Activated T-helper 17 cell treated with anti-CD3 and anti-CD28 coated beads, Interleukin-2, amount 50 U/mL, for 72 hours (primary cell): ENCODE measurements at places on chromosomes 16 and 17.

DNA sequence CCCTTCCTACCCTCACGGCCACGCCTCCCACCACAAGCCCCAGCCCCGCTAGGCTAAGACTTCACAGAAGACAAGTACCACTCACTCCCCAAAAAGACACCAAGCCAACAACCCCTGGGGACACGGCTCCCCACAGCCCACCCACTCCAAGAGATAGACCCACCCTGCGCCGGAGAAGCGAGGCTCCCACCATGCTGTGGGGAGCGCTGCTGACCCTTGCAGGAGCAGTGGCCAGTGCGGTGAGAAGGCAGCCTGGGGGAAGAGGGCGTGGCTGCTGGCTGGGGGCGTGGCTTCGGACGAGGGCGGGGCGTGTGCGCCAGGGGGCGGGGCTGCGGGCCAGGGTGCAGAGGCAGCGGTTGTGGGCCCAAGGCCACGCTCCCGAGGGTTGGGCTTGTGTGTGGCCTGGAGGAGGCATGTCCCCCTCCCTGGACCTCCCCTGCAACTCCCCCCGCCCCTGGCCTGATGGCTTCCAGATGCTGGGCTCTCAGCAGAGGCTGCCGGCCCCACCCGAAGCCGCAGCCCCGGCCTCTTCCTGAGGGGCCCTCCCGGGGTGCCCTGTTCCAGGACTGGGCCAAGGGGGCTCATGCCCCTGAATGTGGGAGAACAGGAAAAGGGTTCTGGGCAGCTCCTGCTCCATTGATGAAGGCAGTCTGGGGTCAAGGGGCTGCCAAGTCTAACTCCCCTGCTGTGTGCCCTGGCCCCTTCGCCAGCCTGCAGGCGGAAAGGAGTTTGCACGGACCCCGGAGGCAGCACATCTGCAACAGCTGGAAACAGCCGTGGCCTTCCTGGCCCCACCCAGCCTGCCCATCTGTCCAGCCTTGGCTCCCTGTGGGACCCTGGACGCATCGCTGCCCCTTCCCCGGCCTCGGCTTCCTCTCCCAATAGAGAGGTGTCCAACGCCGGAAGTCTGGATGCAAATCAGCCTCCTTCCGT lies 9.1 kb downstream of the TFAP4 start:
- ATAC-seq = no peak

DNA sequence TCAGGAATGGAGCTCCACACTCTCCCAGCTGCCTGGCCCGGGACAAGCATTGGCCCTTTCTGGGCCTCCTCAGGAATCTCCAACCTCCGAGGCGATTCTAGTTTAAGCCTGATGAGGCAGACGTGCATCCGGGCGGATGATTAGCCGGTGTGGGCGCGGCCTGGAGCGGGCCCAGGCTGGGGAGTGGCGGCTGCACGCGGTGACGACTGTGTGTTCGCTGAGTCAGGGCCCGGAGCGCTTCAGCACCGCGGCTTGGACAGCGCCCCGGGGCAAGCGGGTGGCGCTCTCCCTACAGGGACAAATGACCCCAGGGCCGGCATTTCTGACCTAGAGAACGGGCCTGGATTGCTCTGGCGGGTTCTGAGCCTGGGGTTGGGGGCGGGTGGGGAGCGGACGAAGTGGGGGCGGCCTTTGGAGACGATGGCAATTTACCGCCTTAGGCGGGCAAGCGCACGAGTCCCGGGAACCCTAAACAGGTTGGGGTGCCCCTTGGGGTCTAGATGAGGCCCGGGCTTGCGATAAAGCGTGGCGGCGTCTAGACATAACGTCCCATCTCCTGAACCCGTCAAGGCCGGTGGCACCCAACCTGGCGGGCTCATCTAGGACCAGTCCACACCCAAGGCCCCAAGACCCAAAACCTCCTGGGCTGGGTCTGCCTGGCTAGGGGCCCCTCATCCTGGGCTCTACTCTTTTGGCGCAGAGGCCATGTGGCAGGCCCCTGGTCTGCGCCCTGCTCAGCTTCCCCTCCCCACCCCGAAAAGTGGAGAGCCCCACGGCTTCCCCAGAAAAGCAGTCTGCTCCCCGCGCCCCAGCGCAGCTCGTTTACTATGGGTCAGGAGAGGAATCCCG lies 22.3 kb upstream of the ZNHIT3 start:
- peak; percentile 96 for ATAC-seq

- no peak for ATAC-seq
These were observed 94.1 kb upstream of the SIAH1 start for GRCh38 chr16:48479329-48479728.

DNA sequence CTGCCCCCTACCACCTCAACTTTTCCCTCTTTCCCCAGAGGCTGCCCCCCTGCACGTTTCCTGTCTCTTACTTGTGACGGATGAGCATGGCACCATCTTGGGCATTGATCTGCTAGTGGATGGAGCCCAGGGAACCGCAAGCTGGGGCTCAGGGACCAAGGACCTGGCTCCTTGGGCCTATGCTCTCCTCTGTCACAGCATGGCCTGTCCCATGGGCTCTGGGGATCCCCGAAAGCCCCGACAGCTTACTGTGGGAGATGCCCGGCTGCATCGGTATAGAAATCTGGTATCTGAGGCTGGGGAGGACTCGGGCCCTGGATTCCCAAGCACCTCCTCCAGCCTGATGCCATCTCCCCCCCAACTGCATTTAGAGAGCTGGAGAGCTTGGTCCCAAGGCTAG lies 1.8 kb upstream of the CXCL16 start:
- ATAC-seq = no peak

DNA sequence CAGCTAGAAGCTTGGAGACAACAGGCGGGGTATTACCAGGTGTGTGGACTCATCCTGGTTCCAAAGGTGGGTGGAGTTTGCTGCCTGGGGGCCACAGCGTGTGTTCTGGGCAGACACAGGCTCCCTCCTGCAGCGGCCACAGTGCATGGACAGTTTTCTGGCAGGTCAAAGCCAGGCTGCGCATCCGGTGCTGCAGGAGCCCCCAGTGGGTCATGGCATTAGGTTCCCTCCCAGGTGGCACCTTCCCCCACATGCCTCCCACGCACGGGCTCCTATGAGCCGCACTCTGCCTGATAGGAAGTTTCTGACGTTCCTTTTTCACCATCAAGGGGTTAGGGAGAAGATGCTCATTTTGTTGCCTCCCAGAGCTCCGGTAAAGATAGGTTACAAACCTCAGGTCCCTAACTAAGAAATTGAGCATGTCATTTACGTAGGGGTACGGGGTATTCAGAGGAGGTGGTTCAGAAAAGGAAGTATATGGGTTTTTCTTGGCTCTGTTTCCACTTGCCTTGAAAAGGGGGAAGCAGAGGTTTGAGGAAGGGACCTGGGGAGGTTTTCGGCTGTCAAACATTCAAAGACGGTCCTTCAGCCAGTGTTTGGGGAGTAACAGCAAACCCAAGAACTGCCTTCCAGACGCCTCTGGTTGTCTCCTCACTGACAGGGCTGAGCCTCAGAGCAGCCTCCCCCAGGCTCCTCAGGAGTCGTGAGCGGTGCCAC lies 32.7 kb upstream of the NAT9 start:
- ATAC-seq = no peak

DNA sequence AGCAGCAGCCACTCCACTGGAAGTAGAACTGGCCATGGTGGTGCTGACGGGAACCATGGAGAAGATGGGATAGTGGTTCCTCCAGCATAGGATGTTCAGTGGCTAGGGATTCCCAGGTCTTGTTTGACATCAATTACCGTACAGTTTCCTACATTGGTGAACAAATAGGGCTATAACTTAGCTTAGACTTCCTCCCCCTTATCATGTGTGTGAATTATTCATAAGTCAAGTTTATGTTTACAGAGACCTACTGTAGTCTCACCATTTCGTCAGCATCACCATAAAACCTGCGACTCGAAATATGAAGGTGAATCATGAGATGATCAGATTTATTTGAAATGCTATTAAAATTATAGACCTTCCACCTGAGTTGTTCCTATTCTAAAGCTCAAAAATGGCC lies 1.2 kb downstream of the KRTAP2-3 start:
- no peak for ATAC-seq

GRCh38 chr17:81309140-81309858 lies 14.2 kb upstream of the SLC38A10 start:
- ATAC-seq = no peak

- no peak for ATAC-seq
These were observed 9.7 kb downstream of the STAT5B start for GRCh38 chr17:42266462-42266861.

DNA sequence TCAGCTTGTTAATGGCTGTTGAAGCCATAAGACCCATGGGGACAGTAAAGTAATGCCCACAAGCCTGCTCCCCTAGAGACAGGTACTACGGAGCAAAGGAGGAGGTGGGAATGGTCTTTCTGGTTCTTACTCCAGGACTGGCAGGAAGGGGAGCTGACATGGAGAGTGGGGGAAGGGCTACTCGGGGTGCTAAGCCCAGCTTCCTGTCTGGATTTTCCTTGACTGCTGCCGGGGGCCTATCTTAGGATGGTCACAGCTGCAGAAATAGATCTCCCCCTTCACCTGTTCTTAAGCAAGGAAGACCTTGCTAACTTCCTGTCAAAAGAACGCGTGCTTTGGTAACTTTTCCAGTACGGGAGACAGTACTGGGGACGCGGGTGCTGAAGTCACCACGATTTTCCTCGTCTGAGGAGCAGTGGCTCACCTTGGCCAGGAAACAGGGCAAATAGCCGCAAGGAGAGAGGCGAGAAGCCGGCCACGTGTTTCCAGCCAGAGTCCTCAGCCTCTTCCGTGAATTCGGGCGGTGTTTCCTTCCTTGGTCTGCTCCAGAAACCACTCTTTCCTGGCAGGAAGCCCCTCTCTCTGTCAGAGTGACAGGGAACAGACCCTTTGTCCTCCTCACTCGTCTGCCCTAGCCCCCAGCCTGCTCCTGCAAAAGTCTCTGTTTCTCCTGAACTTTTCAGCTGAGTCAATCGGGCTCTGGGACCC lies 656 bp upstream of the PRR29 start:
- no peak for ATAC-seq

DNA sequence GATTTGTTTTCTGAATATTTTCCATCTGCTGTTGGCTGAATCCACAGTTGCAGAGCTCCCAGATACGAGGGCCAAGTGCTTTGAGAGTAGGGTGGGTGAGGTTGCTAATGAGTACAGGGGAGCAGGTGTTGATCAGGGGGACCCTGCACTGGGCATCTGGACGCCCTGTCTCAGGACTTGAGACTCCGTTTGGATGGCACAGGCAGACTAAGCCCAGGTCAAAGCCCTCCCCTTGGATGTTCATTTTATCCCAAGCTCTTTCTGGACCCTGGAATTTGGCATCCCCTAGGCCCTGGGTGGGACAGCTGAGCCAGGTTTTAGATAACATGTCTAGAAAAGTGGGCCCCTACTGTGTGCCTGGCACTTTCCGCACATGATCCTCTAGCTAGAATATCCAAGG lies 12.1 kb downstream of the USP6 start:
- ATAC-seq = no peak

DNA sequence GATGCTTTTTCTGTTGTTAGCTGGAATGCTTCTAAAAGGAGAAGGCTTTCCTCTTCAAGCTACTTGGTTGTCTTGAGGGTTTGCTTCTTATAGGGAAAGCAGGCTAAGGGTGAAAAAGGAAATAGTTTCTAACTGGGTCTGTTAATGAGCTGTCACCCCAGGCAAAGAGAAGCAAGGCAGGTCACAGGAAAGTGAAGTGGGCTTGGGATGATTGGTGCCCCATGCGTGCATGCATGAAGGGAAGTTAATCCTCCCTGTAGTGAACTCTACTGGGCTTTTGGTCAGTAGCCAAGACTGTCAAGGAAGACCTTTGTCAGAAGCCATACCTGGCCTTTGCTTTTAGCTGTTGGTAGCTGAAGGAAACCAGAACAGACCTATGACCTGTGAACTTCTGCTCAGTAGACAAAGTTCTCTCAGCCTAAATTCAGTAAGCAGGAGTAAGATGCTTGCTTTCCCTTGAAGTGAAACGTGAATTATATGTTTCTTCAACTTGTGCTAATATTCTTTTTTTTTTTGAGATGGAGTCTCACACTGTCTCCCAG lies 16.5 kb downstream of the TENT4B start:
- ATAC-seq = no peak

DNA sequence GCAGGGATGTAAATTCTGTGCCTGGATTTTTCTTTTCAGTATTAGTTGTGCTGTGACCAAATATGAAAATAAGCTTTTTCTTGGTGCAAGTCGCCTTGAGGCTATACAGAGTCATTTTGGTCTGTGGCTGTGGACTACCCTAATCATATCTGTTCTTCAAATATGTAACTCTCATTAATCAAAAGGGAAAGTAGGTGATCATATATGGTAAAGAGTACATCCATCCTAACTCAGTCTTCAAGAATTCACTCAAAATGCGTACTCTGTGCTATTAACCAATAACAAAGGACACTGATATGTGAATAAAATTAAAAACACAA lies 2.6 kb downstream of the CPD start:
- peak; percentile 11 for ATAC-seq

- no peak for ATAC-seq
These were observed 31.0 kb upstream of the NGFR start for GRCh38 chr17:49464049-49464448.

- no peak for ATAC-seq
These were observed 237.3 kb upstream of the CDH5 start for GRCh38 chr16:66129196-66129595.

DNA sequence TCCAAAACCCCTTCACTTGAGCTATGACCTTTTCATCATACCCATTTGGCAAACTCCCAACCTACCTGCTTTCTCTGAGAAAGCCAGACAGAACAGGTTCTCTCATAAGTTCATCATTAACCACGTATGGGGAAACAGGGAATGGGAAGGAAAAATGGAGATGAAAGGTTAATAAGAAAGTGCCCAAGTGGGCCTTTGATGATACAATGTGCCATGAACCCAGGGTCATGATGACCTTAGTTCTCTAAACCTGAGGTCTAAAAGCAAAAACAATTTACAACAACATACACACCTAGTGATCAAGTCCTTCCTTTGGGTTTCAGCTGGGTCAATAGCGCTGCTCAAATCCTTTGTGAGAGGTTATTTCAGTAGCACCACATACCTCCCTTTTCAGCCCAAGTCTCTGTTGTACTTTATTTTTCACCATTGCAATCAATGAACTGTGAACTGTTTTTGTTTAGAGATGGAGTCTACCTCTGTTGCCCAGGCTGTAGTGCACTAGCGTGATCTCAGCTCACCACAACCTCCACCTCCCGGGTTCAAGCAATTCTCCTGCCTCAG lies 14.5 kb upstream of the RANGRF start:
- ATAC-seq = no peak

- ATAC-seq = no peak
These were observed 48.5 kb downstream of the RPTOR start for GRCh38 chr17:80593181-80593580.

DNA sequence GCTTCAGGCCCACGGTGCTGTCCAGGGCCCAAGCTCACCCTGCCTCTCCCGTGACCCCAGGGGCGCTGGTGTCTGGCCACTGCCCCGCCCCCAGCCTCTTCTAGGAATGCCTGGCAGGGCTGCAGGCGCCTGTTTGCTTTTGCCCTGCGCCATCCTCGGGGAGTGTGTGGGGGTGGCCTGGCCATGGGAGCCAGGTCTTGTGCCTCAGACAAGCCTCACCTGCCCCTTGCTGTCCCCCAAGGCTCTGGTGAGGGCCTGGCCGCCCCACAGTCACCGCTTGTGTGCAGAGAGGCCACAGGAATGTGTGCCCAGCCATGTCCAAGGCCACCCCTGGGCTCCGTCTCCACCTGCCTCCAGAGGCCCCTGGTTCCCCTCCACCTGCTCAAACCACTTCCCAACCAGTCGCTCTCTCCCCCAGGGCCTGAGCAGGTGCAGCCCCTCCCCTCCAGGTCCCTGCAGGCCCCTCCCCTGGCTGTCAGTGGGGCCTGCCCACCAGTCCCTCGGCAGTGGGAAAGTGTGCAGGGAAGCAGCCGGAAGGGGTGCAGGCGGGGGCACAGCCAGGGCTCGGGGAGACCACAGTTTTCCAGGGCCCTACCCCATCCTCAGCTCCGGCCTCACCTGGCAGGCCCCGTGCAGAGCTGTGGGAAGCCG lies 841 bp upstream of the IGFALS start:
- ATAC-seq = no peak

GRCh38 chr17:57975044-57975443 lies 13.0 kb downstream of the VEZF1 start:
- ATAC-seq = no peak
